ENCODE measurements at places on chromosomes 5 and 9.

GRCh38 chr9:70830618-70831017, 290.8 kb downstream of the TRPM3 start:
- DNase-seq, result no peak

- no peak for DNase-seq
Measured at GRCh38 chr5:149694007-149694406, 36.1 kb upstream of the PPARGC1B start.

- DNase-seq, result no peak
Measured at GRCh38 chr5:177358370-177358819, 671 bp downstream of the RGS14 start.

GRCh38 chr9:101569741-101570501, 24.8 kb downstream of the PPP3R2 start:
- no peak for DNase-seq

- DNase-seq, result no peak
Measured at GRCh38 chr5:150271923-150272322, 17.6 kb downstream of the CAMK2A start.

DNA sequence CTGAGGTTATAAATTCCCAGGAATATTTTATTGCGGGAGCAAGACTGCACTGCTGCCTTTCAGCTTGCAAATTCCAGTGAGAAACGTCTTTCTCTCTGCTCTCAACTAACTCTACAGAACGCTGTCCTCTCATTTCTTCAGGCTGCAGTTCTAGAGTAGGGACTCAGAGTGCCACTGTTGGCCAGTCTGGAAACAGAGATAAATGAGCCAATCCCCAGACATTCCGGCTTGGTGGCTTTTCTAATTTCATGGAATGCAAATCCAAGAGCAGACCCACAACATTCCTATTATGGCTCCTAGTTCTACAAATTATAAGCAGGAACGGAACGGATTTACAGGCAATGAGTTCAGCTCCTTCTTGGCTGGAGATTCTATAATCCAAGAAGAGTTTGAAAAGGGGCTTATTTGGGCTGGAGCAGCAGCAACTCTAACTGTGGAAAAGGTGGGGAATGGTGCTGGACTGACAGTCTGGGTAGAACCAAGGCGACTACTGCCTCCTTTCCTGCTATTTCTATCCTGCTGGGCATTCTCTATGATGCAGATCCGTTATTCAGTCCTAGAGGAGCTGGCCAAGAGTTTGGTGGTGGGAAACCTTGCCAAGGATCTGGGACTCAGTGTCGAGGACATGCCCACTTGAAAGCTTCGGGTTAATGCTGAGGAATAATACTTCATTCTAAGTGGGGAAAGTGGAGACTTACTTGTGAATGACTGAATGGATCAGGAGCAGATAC, 9.3 kb downstream of the PCDHGA12 start:
- no peak for DNase-seq

DNA sequence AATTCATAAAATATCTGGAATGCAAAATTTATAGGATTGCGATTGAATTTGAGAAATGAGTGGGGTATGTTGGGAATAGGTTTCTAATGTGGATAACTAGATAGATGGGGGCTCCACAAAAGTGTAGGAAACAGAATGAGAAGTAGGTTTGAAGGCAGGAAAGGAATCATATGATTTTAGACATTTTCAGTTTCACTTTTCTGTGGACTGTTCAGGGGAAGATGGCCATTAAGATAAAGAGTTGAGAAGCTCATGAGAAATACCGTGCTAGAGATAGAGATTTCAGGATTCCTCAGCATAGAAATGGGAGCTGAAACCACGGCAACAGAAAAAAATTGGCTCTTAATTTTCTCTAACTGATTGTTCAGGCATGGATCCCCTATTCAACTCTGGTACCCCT, 163.4 kb upstream of the CD180 start:
- DNase-seq, result no peak

DNA sequence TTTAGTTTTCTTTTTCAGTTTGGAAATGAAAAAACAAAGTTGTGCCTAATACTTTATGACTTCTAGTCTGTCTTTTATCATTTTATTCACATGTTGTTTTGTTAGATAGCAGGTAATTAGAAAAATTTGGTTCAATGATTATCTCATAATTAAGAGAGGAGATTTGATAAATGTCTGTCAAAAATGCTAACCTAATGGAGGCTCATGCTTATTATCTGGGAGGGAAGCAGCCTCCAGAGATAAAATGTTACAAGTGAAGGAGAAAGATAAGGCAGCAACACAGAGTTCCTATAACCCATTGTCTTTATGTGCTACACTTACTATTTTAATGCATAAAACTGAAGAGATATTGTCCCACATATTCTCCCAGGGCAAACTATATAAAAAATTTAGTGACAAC, 53.5 kb downstream of the SLC27A6 start:
- DNase-seq, result no peak

- DNase-seq, result peak; percentile 38
Measured at GRCh38 chr5:134524272-134524825, 1.1 kb upstream of the JADE2 start.

DNA sequence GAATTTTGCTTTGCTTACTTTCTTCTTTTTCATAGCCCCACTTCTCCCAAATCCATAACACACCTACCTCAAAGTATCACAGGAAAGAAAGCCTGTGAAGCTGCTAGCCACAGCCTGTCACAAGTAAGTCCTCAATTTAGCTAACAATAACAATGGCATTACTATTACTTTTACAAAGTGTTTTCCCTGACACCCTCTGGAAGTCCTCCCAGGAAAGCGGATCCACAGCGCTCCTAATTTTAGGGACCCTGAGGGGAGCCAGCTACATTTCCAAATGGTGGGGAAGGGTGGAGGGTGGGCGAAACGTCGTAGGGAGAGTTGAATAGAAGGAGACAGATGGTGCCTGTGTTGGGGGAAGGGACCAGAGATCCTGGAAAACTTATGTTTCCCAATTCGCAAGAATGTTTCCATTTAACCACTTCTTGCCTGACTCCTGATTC, 523 bp upstream of the WWC1 start:
- DNase-seq, result no peak

GRCh38 chr5:135241536-135241935, 157.5 kb downstream of the MACROH2A1 start:
- DNase-seq, result no peak

- DNase-seq, result no peak
Measured at GRCh38 chr5:164356790-164357189, 851.4 kb downstream of the MAT2B start.

- no peak for DNase-seq
Measured at GRCh38 chr9:127081250-127082185, 40.9 kb downstream of the ANGPTL2 start.

DNA sequence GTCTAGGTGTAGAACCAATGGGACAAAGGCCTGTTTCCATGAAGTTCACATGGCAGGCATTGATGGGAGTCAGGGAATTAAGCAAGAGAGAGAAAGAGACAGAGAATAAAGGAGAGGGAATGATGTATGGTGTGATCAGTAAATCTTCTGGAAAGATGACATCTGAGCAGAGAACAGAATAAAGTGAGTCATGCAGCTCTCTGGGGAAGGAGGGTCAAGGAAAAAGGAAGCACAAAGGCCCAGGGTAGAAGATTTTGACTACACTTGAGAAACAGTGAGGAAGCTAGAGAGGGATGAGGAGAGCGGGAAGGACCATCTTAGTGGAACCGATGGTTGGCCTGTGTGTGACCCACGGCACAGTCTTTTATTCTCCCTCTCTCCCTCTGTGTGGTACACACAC, 425.9 kb downstream of the SPOCK1 start:
- DNase-seq, result no peak

GRCh38 chr9:75369989-75370388, 281.7 kb downstream of the OSTF1 start:
- no peak for DNase-seq

- DNase-seq, result no peak
Measured at GRCh38 chr5:140881889-140882590, at the start of gene PCDHA13. Gene PCDHA13 (plus strand): TSS chr5:140882124. CDS start chr5:140882269, 145 bp downstream.

DNA sequence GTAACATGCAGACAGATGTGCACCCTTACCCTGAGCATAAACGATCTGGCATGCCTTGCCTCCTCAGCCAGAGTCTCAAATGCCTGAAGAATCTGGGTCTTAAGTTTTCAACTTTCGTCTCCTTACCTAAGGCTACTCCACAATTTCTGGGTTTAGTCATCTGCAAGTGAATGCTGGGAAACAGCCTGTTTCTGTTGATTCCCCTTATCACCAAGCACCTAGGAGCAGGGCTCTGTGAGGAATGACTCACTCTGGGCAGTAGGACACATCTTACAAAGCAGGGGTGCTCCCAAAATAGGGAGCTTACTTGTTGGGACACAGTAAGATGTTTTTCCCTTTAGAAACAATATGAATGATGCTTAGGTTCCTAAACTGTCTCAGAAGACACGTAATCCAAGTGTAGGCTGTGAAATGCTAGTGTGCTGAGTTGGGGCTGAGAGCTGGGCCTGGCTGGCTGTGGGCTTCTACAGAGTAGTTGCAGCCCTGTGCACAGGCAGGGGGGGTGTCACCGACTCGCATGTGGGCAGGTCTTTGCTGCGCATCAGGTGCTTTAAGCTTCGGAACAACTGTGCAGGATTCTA, 58.0 kb downstream of the DAP start:
- no peak for DNase-seq

- DNase-seq, result no peak
Measured at GRCh38 chr9:76677481-76678055, 86.7 kb upstream of the PCA3 start.

DNA sequence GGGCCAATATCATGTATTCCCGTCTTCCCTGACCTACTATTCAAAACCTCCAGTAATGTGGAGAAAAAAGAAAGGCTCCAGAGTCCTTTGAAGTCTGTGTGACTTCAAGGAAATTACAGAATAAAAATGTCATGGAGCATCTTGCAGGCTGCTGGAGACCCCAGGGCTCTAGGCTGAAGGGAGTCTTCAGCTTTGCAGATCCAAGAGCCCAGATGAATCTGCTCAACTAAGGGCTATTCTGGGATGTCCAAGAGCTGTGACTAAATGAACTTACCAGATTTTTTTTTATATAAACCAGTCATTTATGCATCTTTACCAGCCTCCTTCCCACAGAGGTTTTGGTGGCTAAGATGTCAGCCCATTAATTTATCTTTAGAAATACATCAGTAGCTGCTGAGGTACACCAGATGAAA, 167.3 kb downstream of the MUSK start:
- no peak for DNase-seq

- DNase-seq, result no peak
Measured at GRCh38 chr5:106730912-106731311, 939.8 kb downstream of the EFNA5 start.

GRCh38 chr5:159178978-159179377, 30.4 kb downstream of the RNF145 start:
- no peak for DNase-seq

DNA sequence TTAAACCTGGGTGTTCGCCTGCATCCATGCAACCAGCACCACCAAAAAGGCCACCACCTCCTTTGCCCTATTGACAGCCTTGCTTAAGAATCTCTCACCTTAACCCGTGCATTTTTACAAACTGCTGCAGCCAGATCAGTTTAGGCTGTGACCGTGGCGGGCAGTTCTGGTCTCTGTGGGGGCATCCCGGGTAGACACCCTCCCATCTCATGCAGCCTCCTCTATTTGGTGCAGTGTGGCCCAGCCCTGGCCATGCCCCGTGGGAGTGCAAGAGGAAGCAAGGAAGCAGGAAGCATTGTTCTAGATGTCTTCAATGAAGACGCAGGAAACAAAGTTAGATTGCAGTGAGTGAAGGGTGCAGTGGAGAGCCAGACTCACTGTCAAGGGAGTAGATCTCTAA, 108.8 kb upstream of the MVB12B start:
- DNase-seq, result no peak

GRCh38 chr5:96809921-96810320, 2.2 kb upstream of the ERAP1 start:
- no peak for DNase-seq

GRCh38 chr9:108860764-108861163, 1.3 kb upstream of the ACTL7A start:
- no peak for DNase-seq

GRCh38 chr5:109045710-109046109, 298.0 kb downstream of the FER start:
- DNase-seq, result no peak

GRCh38 chr5:1763548-1763911, 36.1 kb downstream of the MRPL36 start:
- peak; percentile 17 for DNase-seq

DNA sequence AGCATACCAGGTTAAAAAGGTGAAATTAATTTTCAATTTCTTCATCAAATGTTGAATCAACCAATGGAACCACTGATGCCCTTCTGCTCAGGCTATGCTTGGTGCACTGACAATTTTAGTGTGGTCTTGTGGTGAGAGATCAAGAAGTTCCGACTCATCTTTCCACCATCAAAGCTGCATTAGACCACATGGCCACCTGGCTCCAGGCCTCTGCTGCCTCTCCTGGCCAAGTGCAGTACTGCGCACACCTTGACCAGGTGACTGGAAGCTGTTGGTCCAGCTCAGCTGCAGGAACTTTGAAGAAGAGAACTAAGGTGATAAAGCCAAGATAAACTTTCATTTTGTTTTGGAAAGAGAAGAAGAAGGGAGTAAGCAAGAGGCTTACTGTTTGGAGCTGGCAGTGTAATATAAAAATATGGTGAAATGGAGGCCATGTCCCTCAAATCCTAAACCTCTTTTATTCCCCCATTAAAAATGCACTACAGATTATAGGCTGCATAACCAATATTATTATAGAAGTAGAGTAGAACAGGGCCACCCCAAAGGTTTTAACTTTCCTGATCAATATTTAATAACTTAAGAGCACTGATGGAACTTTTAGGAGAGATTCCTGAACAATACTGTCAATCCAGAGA, 315.5 kb upstream of the C9orf72 start:
- DNase-seq, result no peak

DNA sequence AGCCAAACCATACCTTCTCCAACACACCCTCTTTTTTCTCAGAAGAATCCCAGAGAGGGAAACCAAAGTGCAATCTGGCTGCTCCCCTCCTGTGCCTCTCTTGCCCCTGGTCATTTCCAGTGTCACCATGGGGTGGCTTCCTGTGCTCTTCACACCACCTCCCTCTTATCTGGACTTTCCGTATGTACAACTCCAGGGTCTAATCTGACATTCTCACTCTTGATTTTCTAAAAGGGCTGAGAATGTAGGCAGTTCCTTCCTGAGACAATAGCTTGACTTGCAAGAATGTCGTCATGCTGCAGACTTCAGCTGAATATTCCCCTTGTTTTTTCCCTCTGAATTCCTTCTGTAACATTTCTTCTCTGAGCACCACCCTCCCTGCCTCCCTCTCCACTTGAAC, 110.2 kb downstream of the FBXL7 start:
- no peak for DNase-seq

GRCh38 chr5:65252977-65253376, 228.7 kb downstream of the ADAMTS6 start:
- DNase-seq, result no peak

- DNase-seq, result no peak
Measured at GRCh38 chr5:120451445-120451844, 12.7 kb upstream of the PRR16 start.

DNA sequence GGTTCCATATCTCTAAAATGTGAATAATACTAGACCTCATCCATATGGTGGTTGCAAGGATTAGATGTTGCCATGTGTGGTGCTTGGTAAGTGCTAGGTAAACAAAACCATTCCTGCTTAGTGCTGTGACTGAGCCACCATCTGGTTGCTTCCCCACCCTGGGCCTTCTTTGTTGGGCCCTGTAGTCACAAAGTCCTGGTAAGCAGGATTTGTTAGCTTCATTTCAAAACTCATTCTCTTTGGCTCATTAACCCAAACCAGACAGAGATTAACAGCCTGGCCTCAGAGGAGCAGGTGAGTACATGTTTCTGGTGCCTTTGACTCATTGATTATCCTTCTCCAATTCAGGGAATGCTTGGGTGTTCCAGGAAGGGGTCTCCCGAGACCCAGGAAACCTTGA, 240.2 kb downstream of the ARHGAP26 start:
- no peak for DNase-seq

Data from T-helper 1 cell (primary cell).